ENCODE measurements at places on chromosomes 6 and 20. TPM values are rescaled to one million over a fixed set of nuclear protein-coding genes. Genes with fewer than 3 reads are reported as not detected.

DNA sequence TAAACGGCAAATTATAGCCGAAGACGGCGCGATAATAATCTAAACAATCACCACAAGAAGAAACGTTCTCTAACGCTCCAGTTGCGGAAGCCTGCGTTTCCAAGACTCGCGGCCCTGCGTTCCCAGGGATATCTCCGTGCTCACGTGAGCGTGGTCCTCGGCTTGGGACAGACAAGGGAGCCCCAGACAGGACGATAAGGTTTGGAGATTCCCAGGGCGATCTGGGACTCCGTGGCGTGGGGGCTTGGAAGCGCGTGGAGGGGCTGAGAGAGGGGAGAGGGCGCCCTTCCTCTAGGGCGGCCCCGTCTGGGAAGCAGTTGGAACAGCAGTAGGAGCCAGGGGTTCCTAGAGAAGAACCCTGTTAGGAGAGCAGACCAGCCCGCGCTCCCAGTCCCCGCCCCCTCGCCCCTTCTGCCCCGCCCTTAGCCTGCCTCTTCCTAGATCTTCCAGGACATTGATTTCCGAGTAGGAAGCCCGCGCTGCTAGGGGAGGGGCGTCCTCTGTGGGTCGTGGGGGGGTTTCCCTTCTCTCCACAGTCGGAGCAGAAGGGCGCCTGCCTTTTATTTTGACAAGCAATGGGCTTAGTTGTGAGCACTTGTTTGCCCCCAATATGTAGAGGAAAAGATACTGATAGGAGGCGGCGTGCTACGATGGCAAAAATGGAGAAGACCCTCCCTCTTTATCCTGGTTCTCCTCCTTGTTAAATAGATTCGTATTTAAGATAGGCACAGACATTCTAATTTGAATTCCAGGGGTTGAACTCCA lies 10.6 kb downstream of the NRN1 start:
- H3K4me1 ChIP-seq: peaks cover 5% of the 10 kb centered on the region
- no peaks in the 10 kb centered on the region for H3K36me3 ChIP-seq
- no peak for DNase-seq
- H3K27me3 ChIP-seq: peaks cover 82% of the 10 kb centered on the region

TBC1D32 gene
- 26.3 TPM for total RNA-seq

DNA sequence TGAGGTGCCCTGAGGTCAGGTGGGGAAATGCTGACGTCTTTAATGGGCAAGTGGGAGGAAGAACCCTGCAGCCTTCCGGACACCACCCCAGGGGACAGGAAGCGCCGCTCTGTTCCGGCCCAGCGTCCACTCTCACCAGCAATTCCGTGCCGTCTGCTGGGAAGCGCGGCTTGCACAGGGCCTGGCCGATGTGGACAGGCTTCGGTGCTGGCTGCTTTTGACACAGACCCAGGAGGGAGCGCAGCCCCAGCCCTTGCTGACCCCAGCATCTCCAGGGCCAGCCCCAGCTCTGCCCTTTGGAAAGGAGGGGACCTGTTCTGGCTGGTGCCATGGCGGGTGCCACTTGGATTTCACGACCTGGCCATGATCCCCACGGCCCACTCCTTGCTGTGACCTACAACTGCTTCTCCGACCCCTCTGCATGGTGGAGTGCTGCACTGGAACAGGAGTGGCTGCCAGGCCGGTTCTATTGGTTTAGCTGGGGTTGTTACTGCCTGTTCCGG lies 123.2 kb downstream of the DLL1 start:
- H3K4me3 ChIP-seq: peak overlapping the region; percentile 31
- no peak overlapping the region for H3K27ac ChIP-seq
- H3K4me1 ChIP-seq: no peaks in the 10 kb centered on the region
- no peak for DNase-seq
- H3K36me3 ChIP-seq: no peaks in the 10 kb centered on the region

GRCh38 chr6:39706819-39707335 lies 18.3 kb downstream of the KIF6 start:
- H3K4me1 ChIP-seq: no peaks in the 10 kb centered on the region
- no peak overlapping the region for H3K4me3 ChIP-seq
- no peak for DNase-seq
- H3K36me3 ChIP-seq: no peaks in the 10 kb centered on the region

- DNase-seq: no peak
- H3K27me3 ChIP-seq: no peaks in the 10 kb centered on the region
- H3K4me3 ChIP-seq: no peak overlapping the region
- H3K27ac ChIP-seq: no peak overlapping the region
- H3K36me3 ChIP-seq: no peaks in the 10 kb centered on the region
Observed at GRCh38 chr6:152879681-152880080, 103.2 kb downstream of the FBXO5 start.

Measured in breast epithelium (tissue), 4 donors.